ENCODE measurements at places on chromosomes 1 and 21.

- no peak for DNase-seq
Measured at GRCh38 chr1:37315371-37315846, 159.0 kb upstream of the ZC3H12A start.

GRCh38 chr21:38439426-38439825, 58.9 kb downstream of the ERG start:
- no peak for DNase-seq

GRCh38 chr1:100323419-100324106, 28.7 kb upstream of the CDC14A start:
- no peak for DNase-seq

- no peak for DNase-seq
Measured at GRCh38 chr1:50651476-50652263, 228.4 kb upstream of the DMRTA2 start.

DNA sequence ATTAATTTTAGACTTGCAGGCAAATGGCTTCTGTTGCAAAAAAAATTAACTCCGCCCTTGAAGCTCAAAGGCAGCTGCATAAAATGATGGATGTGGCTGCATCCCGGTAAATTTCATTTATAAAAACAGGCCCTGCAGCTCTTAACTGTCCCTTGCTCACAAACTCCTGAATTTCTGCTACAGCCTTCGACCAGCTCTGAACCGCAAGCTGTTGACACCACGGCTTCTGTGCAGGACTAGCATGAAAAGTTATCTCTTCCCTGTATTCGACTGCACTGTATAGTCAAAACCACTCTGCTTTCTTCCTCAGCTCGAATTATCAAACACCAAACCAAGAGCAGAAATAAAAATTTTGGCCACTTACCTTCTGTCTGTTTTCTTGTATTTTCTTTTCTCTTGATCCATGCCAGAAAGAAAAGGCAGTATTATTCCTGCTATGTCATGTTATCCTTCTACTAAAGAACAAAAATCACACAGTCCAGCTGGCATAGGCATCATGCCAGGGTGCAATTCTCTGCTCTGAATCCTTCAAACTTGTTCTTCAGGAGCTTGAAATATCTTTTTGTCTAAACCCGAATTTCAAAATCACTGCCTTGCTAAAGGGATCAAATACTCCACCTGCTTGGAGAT, 195.5 kb upstream of the NCAM2 start:
- no peak for DNase-seq

DNA sequence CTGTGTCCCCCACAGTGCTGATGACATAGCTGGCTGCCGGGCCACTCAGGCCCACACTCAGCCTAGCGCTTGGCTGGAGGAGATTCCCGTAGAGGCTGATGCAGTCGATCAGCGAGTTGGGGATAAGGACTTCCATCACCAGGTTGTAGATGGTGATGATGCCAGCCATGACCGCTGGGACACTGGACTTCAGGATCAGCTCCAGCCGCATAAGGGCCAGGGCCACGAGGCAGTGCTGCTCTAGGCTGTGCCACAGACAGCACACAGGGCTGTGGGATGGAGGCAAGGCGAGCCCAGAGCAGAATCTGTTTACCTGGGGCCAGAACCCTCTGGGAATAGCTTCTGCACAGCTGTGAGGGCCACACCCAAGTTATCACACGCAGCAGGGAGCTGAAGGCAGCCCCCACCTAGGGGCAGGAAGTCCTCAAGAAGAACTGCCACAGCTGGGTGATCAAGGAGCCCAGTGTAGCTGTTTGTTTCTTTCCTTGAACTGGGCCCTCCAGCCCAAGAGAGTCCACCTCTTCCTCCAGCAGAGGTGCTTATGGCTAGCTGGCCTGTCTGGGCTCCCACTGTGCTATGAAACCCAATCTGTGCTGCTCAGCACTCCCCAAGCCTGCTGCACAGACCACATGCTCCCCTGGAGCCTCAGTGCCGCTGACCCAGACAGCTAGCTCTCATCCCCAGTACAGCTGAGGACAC, 6.2 kb downstream of the SLC2A1 start:
- no peak for DNase-seq

DNA sequence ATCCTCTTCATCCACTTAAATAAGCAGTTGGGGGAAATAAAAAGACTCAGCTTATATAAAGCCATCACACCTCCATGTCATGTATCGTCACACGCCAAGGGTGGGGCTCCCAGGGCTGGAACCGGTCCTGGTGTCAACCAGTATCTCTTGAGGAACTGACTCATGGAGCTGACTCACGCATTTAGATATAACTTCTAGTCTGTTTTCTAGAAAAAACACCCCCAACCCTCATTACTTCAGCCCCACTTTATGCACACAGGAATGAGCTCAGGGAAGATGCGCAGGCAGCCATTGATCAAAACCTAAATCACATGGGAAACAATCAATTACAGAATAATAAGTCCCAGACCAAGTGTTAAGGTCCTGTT, 6.9 kb upstream of the IL22RA1 start:
- DNase-seq: no peak

GRCh38 chr21:31503939-31504338, 155.6 kb upstream of the SOD1 start:
- no peak for DNase-seq

- peak; percentile 25 for DNase-seq
Measured at GRCh38 chr1:44417351-44418021, 12.4 kb downstream of the RNF220 start.
